ENCODE measurements at places on chromosomes 4 and X.
A peak's percentile ranks its signal among the peaks of the same experiment; 100 is the strongest.

DNA sequence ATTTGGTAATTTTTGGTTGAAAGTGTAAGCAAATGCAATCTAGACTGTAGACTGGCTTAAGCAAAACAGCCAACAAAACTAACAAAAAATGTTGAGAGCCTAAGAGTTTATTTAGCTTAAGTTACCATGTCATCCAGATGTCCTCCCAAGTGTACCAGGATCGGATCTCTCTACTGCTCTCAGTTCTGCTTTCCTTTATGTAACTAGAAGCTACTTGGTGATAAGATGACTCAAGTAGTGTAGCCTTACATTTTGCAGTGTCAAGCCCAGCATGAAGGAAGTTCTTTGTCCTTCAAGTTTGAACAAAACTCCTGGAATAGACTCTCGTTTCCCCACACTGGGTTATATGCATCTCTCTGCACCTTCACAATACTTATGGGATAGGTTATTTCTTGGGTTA is 1500.0 kb downstream of the STIM2 start:
- no peak for DNase-seq

DNA sequence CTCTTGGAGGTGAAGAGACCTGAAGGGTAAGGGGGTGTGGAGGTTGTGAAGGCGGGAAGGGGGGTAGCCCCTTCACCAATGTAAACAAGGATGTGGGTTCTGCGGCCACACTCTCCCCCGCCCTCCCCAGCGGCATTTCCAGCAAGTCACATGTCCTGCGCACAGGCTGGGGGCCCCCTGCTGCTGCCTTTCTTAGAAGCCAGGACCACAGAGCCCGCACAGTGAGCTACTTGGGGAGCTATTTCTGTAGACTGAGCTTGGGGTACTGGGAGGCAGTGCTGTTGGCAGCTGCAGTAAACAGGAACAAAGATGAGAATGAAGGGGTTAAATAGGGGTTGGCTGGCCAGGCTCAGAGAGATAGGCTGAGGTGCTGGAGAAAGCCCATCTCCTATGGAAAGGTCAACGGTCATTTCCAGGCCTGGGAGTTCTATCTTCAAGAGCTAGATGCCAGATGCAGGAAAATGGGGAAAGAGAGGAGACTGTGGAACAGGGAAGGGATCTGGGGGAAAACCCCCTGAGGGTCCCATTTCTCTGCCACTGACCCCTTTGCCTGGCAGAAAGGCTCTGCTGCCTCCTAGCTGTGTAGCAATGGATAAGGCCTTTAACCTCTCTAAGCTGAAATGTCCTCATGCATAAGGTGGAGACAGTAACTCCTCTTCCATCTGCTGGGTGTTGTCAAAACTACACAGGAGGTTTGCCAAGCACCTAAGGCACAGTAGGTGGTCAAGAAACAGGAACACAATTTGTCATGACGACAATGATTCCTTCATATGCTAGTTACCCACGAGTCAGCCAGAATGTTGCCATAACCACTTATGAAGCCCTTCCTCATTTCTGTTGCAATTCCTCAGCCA is 18.5 kb upstream of the PIM2 start:
- DNase-seq, result peak; percentile 89

DNA sequence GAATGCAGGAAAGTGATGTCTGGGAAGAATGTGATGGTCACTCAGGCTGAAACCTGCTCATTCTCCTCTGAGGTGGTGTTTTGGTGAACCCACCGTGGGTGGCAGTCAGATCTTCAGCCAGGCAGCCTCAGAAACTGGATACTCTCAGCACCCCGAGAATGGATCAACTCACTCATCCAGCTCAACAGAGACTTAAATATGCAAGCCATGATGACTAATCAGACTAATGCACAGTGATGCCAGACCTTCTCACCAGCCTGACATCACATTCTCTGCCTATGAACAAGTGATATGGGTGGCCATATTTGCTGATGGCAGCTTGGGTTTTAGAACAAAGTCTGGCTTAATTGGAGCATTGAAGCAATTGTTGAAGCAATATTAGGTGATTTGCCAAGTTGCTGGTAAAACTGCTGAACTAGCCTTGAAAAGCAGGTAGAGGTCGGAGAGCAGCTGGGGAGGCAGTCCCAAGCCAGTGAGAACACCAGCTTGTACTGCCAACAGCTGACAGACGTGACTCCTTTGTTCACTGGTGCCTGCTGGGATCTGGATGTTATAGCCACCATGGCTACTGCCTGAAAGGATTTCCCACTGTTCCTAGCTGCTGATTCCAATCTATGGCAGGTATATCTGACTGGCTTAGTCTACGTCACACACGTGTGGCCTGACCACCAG is 608.1 kb downstream of the MID1IP1 start:
- DNase-seq, result peak; percentile 4

DNA sequence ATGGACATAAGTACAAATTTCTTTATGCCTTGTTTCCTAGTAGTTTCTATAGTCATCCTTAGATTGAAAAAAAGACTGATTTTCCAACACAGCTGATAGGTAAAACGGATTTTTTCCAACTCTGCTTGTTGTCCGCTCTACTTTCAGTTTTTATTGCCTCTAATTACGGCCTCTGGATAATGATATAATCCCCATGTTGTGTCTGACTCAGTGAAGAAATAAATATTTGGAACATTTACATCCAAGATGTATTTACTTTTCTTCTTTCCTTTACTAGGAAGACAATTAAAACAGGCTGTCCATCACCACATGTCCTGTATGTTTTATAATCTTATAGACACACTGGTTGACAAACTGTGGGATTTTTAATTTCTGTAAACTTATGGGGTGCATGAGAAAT is 6.8 kb upstream of the CXCL3 start:
- DNase-seq, result no peak

DNA sequence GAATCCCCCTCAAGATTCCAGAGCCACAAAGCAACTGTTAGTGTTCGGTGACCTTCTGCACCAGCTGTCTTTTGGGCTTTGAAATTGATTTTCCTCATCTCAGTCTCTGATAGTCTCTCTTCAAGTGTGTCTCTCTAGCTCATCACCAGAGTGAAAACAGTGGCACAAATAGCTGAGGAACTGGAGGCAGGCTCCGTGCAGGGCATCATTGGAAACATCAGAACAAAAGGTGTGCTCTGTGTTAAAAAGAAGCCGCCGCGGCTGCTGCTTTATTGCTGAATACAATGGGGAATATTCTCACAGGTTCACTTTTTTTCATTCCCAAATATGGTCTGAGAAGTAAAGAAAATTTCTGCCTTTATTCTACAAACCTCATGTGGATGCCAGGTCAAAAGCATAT is 297.5 kb downstream of the DCTD start:
- DNase-seq, result no peak

DNA sequence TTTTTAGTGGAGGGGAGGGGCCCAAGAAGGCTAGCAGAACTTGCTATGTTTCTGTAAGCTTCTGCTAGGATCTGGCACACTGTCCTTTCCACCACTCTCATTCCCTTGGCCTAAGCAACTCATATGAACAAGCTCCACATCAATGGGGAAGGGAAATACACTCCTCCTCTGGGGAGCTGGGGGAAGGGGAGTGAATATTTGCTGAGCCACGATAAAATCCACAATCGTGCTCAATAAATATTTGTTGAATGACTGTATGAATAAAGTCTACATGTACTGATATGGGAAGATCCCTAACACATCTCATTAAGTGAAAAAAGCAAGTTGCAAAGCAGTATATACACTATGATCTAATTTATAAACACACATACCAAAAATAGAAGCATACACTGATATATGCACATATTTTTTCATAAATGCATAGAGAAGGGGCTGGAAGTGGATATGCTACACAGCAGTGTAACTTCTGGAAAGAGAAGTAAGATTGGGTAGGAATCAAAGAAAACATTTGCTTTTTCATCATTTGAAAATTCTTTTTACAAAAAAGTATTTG is 95.8 kb upstream of the EFHC2 start:
- DNase-seq, result no peak

GRCh38 chr4:22962295-22962694 is 269.6 kb downstream of the GBA3 start:
- DNase-seq, result peak; percentile 6

DNA sequence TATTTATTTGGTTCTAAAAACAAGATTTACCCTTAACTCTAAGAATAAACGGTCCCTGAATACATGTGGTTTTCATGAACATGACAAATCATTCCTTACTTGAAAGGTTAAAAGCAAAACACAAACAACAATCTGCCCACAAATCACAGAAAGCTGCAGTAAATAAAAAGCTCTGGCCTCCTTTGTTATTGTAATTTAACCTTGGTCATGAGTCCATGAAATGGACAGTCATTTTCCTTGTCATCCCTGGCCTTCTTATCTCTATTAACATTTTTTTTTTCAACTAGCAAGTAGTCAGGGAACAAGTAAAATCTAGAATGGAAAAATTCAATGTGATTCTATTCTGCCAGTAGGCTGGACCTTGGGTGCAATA is 92.7 kb downstream of the SCD5 start:
- DNase-seq, result no peak

- DNase-seq, result no peak
These were observed 9.1 kb downstream of the SLIT2 start for GRCh38 chr4:20260821-20261220.

DNA sequence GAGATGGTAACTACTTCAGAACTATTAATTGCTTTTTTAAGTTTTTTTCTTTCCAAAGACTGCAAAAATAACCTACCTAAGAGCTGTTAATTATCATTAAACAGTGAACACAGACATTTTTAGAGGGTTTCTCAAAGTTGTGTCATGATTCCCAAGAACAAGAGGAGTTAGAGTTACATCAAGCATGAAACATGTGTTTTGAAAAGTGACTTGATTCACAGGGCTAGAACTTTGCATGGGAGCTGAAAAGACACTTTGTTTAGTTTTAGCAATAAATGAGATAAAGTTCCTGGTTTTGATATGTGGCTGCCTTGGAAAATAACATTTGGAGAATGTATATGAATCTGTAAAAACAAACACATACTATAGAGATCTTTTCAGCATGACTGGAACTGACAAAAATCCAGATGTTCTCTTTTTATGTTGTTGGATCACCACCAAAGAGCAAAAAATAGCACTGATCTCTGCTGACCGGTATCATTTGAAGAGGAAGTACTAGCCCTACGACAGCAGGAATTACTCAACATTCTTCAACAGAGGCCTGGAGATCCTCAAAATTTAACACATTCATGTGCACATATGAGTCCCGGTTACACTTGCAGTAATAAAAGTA is 173.0 kb upstream of the PCDH18 start:
- peak; percentile 15 for DNase-seq

- DNase-seq, result no peak
These were observed 100.9 kb downstream of the GASK1B start for GRCh38 chr4:158071931-158072330.

DNA sequence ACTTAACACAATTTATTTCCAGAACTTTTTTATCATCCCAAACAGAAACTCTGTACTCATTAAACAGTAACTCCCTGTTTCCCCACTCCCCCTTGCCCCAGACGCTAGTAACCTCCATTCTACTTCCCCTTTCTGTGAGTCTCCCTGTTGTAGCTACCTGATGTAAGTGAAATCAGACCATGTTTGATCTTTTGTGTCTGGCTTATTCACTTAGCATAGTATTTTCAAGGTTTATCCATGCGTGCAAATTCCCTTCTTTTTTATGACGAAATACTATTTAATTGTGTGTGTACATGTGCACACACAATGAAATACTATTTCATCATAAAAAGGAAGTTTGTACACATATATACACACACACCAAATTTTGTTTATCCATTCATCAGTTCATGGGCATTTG is 5.2 kb downstream of the PKD2 start:
- DNase-seq, result peak; percentile 42

GRCh38 chr4:158098802-158099201 is 74.0 kb downstream of the GASK1B start:
- no peak for DNase-seq

GRCh38 chr4:40178672-40179071 is 18.2 kb upstream of the RHOH start:
- no peak for DNase-seq

DNA sequence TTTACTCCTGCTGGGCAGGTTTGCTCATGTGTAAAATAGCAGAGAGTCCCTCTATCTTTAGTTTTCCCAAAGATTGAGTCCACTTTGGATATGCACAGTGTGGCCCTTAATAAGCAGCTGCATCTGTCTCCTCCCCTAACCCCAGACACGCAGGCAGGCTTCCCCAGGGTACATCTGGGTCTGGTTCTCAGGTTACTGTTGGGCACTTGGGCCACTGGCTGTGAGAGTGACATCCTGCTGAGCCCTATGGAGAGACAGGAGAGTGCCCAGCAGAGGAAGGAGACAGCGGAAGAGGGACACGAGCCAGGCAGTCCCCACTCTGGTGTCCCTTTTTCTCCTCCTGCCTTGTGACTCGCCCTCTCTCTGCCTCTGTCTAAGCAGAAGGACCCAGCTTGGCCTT is 16.0 kb downstream of the XK start:
- DNase-seq, result no peak

All from RPMI8226 (cell line).